ENCODE measurements at places on chromosomes 5 and 9.

DNA sequence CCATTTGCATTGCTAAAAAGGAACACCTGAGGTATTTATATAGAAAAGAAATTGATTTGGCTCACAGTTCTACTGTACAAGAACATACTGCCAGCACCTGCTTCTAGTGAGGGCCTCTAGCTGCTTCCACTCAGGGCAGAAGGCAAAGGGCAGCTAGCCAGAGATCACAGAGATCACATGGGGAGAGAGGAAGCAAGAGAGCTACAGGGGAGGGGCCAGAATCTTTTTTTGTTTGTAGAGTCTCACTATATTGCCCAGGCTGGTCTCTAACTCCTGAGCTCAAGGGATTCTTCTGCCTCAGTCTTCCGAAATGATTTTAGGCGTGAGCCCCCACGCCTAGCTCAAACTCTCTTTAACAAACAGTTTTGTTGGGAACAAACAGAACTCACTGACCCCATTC lies 6.1 kb downstream of the SLCO4C1 start:
- DNase-seq, result no peak

- DNase-seq, result no peak
Observed at GRCh38 chr5:172659570-172659908, 18.5 kb downstream of the NEURL1B start.

DNA sequence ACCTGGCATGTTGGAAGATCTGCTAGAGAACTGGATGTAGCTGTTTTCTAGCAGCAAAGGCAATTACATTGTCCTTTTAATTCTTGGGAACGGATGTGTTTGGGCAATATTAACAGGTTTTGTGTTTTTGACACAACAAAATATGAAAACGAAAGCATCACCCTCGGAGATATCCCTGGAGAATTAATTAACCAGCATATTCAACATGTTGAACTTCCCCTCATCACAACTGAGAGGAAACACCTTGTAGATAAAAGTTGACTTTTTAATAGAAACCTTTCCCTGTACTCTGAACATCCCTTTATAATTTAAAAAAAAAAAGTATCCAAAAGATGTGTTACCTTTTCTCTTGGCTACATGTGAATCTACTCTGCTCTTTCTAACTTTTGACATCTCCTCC lies 13.0 kb downstream of the SEMA6A start:
- DNase-seq, result no peak

GRCh38 chr5:40484495-40484894 lies 195.2 kb upstream of the PTGER4 start:
- DNase-seq, result no peak

GRCh38 chr5:146813346-146814157 lies 65.0 kb downstream of the PPP2R2B start:
- no peak for DNase-seq

DNA sequence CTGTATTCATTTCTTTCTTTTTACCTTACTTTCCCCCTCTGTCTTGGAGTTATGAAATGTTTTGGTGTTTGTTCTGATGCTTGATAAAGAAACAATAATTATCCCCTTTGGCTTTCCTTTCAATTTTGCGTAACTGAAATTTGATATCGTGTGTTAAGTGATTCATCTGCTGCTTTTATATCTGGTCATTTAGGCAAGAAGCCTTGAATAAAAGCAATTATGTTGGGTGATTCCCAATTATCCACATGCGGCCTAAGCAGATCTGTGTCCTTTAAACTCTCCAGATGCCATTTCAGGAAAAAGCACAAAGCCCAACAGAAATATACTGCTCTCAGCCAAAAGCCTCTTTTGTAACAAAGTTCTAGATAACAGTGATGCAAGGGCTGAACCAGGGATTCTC lies 92.8 kb downstream of the TAF11L14 start:
- no peak for DNase-seq

DNA sequence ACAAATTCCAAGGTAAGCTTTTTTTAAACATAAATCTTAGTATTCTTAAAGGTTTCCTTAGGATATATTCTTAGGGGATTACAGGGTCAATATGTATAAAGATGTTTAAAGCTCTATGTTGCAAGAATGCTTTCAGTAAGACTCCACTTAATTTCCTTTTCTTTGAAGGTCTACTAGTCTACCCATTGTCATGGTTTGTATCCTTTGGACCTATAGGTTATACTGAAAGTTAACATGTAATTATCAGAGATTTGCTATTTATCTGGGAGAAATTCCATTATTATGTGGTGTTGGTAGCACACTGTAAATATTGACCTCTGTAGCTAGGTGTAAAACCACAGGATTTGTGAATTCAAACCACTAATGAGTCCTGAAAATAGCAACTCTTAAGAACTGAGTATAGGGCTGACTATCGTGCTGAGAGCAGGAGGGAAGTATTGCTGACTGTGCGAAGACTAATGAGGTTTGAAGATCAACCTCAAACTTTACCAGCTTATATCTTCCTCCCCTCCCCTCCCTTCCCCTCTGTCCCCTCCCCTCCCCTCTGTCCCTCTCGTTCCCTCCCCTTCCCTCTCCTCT lies 85.6 kb downstream of the GADD45G start:
- DNase-seq, result no peak

DNA sequence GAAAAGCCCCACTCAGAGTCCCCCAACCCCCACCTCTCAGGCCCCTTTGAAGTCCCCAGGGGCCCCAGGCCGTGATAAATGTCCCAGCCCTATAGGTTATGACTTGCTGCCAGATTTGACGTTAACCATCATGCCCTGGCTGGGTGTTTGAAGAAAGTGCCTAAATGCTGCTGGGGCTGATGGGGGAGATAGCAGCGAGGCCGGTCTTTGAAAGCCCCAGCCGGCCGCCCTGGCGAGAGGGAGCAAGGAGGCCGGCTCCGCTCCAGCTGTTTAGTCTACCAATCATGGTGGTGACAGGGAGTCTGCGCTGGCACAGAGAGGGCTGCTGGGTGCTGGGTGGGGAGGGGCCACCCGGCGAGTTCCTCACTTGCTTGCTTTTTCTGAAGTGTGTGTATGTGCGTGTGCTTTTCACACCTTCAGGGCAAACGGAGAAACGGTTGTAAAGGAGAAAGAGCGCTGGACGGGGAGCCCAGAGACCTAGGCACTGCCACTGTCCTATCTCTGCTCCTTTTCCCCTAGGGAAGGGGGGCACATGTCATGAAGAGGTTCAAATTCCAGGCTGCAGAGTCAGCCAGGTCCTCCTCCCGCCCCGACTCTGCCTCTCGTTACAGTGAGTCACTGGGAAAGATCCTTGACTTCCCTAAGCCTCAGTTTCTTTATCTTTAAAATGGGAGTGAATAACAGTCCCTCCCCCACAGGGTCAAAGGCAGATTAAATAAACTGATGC lies 126.1 kb upstream of the HAND1 start:
- no peak for DNase-seq

DNA sequence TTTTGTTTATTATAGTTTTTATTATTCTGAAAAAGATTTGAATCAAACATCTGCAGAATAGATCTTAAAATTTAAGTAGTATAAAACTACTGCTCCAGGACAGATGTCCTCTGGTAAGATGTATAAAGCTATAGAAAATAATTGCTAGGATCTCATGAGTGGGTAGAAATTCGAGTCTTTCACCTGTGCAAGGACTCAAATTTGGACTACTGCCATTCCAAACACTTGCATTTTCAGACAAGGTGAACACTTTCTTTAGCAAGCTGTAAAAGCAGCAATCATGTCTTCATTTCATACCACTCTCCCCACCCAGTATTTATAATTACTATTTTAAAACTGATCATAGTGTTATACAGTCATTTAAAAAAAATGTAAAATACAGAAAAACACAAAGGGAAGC lies 20.7 kb downstream of the SKP2 start:
- DNase-seq, result no peak

DNA sequence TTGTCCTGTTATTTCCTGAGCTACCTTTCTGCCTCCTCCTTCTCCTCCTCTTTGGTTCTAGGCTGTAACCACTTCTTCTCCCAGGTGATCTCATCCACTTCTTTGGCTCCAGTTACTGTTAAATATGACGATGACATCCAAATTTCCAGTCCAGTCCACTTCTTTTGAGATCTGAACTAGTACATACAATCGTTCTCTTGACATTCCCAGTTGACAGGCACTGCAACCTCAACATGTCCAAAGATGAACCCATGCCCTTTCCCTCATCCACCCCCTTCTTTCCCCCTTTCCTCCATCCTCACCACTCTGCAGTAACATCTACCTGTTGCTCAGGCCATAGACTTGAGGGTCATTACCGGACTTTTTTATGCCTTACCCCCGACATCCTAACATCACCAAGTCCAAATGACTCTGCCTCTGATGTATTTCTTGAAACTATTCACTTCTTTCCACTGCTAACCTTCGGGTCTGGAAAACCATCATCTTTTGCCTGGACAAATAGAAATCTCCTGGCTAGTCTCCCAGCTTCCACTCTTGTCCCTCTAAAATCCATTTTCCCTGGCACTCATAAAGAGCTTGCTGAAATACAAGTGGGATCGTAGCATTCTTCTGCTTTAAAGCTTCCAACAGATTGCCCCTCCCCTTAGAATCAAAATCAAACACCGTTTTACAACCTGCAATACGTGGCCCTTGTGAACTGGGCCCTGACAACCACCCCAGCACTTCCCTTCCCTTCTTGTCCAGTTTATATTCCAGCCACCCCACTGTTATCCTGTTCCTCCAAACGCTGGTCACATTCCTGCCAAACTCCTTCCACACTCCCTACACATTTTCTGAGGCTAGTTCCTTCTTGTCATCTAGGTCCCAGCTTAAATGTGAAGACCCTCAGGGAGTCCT lies 31.5 kb downstream of the KLF9 start:
- no peak for DNase-seq

DNA sequence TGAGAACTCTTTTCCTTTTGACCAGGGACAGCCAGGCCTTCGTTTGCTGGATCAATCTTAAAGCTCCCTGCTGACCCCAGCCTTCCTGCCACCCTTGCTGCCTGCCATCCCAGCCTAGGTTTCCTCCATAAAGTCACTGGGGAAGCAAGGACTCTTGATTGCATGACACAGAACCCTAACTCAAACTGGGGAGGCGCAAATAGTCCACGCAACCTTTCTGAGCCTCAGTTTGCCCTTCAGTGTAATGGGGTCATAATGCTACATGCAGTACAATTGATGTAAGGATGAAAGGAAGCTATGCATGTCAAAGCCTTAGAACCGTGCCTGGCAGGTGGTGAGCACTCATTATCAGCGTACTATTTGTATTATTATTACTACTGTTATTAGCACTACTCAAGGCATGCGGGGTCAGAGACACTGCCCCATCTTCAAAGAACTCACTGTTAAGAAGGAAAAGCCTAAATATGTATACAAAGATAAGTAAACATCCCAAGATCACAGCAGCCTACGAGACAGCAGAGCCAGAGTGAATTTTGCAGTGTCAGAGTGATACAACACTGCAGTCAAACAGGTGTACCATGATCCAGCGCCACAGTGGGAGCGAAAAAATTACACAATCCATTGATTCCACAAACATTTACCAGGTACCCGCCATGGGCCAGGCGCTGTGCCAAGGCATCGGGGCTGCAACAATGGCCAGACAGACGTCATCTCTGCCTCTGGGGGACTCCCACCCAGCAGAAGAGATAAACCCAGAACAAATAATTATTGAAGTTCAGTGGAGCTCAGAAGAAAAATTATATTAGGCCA lies 16.9 kb upstream of the CPLX2 start:
- DNase-seq, result no peak

DNA sequence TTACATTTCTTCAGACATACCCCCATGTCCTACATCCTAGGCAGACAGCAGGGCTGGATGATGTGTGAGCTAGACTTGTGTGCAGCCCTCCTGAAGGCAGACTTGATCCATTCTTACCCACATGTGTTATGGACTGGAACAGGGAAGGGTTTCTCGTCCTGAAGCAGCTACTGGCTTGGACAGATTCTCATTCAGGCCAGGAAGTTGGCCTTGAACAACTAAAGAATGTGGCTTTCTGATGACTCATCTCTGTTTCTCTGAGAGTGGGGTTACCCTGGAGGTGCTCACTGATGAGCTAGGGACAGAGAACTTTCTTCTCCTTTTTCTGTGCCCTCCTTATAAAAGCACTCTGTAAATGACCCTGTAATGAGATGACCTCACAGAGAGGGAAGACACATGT lies 246.5 kb downstream of the PCSK5 start:
- DNase-seq, result no peak

Measured in central memory CD8-positive, alpha-beta T cell (primary cell).